A172 (cell line): ENCODE measurements at places on chromosomes 16 and 17.

- no peak for DNase-seq
These were observed 1.8 kb downstream of the ZC3H7A start for GRCh38 chr16:11794996-11795886.

DNA sequence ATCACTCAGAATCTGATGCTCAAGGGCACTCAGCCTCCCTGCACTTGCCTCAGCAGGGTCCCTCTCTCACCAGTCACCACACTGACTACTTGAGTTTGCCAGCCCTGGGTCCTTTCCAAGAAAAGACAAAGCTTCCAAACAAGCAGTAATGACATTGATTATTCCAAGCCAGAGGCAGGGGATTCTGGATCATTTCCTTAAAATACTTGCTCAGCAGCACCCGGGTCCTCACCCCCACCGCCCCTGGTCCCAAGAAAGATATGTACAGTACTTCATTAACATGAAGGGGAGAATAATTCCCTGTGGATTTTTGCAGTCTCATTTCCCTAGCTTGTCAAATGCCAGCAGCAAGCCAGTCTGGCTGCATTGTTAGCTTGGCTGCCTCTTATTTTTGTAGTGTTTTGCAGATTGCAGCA is 83.2 kb upstream of the GNAO1 start:
- DNase-seq: no peak

DNA sequence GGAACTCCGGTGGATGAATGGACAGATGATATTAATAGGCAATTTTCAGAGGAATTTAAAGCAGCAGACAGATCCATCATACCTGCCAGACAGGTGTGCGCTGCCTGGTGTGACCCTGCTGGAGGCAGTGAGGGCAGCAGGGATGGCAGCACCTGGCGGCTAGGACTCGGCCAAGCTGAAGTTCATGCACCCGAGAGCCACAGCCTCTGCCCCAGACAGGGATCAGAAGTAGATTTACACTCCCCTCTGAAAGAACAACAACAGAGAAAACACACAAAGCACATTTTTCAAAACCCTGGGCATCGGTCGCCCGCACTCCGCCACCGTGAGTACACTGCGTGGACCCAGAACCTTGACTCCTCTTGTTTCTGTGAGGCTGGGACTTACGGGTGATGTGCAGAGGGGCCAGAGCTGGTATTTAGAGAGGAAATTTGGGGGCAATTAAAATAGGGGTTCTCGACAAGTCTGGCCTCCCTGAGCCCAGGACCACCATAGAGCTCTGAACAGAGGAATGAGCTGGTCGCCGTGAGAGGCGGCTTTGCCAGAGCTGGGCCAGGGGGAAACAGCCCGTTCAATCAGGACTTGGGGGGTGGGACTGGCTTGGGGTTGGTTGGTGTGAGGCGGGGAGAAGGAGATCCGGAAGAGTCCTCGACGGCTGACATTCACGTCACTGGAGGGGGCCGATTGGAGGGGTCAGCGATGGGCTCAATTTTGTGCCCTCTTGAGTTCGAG is 101.0 kb downstream of the METRNL start:
- no peak for DNase-seq

DNA sequence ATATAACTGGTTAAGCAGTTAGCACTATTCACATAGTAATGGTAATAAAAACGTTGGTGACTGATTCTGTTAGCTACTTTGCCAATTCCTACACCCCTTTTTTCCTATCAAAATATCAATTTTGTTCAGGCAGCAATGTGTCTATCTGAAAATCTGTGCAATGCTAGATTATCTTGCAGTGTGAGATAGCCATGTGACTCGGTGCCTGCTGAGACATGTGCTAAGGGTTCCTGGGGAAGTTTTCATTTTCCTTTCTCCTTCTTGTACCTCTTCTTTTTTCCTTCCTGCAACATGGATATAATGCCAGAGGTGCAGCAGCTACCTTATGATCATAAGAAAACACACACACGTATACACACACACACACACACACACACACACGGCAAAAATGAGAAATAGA is 100.5 kb upstream of the SHISA6 start:
- DNase-seq: no peak

DNA sequence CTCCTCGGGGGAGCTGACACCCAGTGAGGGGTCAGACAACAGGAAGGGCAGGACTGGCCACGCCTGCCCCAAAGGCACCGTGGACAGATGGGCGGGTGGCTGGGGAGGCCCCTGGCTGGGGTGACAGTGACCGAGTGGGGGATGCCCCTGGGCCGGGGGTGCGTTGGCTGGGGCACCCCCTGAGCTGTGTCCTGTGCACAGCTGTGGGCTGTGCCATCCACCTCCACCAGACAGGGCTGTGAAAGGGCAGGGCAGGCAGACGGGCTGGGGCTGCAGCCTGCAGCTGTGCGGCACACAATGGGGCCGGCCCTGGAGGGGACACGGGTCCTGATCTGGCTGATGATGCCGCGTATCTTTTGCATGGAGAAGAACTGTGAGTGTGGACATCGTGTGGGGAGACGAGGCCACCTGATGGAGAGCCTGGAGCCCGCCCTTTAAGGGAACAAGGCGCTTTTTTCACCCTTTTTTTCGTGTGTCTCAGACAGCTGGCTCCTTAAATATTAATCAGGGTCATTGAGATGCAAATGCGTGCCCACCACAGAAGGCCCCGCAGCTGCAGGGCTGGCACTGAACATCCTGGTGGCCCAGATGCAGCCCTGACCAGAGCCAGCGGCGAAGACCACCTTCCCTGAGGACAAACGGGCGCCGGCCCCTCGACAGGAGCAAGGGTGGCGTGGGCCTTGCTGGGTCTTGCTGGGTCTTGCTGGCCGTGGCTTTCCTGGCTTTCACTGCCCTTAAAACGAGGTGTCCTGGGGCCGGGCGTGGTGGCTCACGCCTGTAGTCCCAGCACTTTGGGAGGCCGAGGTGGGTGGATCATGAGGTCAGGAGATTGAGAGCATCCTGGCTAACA is 42.4 kb upstream of the GNG13 start:
- no peak for DNase-seq

DNA sequence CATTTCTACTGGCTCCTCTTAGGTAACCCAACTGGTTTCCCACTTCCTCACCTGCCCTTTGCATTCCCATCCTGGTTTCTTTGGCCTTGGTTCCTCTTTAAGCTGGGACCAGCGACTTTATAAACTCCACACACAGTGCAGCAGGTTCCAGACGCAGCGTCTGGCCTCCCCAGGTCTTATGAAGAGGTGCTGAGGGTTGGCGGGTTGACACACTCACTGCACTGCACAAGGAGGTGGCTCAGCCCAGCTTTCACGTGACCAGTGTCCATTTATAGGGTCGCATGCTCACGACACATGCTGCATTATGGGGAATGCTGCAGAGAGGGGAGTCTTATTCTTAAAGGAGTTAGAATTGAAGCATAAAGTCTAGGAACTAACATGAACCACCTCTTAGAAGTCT is 70.8 kb downstream of the ZFHX3 start:
- DNase-seq: no peak

- no peak for DNase-seq
These were observed 108.1 kb downstream of the STX8 start for GRCh38 chr17:9467518-9467917.

DNA sequence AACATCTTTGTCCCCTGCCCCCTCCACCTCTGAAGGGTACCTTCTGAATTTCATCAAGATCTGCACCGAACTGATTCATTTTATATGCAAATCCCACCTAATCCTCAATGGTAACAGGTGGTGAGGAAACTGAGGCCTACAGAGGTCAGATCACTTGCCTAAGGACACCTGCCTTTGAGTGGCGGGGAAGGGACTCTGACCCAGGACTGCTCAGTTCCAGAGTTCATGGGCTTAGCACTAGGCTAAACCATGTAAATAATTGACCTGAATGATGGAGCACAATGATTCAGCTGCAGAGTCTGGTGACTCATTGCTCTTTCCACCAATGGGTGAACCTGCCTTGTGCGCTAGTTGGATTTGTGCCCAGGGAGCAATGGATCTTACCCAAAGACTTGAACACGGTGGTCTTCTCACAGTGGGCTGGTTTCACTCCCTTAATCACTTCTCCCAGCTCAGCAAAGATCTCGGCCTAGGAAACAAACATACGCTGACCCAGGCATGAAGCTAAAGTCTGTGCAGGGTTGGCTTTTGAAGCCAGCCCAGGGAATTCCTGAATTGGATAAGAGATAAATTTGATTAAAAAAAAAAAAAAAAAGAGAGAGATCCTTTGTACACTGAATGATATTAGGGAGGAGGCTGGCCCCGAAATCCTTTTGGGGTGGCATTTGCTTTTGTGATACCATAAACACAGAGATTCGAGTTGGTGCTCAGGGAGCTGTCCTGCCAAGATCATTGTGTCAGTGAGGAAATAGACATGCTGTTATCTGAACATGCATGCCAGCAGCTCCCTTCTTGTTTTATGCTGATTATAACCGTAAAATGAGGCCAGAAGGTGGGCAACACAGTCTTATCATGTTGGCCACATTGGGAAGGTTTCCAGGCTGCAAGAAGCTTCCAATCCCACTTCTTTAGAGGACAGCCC is 17.0 kb downstream of the CRYM start:
- peak; percentile 88 for DNase-seq

GRCh38 chr16:57834936-57835335 is 32.6 kb upstream of the KIFC3 start:
- peak; percentile 48 for DNase-seq

DNA sequence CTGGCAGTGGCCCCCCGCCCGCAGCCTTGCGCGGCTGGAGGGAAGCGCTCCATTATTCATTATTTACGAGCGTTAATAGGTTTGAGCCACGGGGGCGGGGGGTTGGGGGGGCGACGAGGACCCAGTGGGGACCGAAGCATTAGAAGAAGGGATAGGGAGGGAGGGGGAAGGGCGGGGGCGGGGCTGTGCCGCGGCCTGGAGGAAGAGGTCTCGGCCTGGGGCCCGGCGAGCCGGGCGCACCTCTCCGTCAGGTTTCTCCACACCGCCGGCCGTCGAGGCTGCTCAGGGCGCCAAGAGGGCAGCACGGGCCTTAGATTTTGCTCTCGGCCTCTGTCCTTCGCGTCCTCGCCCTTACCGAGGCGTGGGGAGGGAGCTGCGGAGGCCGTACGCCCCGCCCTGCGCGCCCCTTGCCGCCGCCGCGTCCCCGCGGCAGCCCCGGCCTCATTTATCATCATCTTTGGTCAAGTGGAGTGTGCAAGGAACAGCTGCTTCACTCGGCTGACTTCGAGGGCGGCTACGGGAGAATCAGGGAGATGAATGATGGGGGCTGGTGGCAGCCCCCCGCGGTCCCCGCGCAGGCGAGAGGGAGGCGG is 54.2 kb downstream of the SREBF1 start:
- no peak for DNase-seq

GRCh38 chr16:31354394-31355291 is at the start of gene ITGAX:
Gene ITGAX (plus strand): TSS chr16:31355176. CDS start chr16:31355255, 79 bp downstream.
- peak; percentile 91 for DNase-seq

- DNase-seq: no peak
These were observed 4.7 kb upstream of the LCMT1 start for GRCh38 chr16:25106567-25107465.

DNA sequence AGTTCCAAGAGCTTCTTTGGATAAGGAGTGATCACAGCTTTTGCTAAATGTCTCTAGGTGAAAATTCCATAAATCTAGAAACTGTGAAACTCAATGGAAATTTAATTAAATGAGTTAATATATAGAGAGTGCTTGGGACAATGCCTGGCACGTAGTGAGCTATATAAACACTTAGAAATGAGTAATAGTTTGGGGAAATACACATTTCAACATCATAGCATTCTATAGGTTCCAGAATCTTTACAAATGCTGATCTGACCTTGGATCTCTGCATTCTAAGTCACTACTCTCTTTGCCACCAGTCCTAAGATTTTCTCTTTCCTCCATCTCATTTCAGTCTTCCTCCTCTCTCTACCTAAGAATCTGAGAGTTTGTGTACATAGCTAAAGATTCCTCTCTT is 175.6 kb downstream of the SOX9 start:
- DNase-seq: no peak

DNA sequence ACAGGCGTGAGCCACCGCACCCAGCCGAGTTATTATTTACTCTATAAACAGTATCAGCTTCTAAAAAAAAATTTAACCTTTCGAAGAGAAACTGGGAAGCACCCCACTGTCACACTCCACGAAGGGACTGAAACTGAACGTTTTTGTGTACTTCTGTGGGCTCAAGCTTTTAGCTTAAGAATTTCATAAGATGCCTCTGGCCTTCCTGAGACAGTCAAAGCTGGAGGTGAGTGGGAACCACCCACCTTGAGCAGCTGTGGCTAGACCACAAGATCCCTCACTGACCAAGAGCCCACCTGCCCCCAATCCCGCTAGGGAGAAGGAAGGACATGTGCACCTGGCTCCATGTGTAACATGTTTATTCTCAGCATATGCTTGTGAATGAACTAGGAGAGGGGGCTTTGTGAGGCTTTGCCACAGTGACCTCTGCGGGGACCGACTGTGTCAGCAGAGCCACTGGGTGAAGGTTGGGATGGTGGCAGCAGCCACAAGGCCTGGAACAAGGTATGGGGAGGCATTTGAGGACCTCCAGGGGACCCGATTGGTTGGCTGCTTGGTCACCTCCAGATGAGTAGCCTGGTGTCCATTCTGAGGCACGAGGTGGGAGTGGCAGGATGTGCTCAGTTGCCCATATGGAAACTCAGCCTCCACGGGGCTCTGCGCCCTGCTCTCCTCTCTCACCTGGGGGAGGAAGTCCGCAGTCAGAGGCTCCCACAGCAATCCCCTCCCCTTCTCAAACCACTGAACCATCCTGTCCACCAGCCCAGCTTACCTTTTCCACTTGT is 4.8 kb downstream of the DPEP3 start:
- no peak for DNase-seq

- peak; percentile 98 for DNase-seq
These were observed 14.0 kb downstream of the SRCIN1 start for GRCh38 chr17:38591759-38592241.

GRCh38 chr16:1713933-1714332 is 7.9 kb downstream of the MAPK8IP3 start:
- DNase-seq: no peak

DNA sequence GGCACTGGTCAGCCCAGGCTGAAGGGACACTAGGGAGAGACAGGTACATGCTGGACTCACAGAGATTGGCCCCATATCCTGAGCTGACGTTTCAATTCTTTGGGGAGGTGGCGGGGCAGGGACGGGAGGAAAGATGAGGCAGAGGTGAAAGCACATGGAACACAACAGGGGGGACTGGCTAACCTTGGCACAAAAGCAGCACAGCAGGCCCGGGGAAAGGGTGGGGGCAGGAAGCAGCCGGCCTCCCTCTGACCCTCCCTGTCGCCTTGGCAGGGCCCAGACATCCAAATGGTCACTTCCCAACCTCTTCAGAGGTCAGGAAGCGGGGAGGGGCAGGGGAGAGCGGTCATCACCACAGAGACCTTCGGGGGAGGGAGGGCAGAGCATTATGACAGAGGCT is 6.6 kb downstream of the VAT1 start:
- peak; percentile 48 for DNase-seq

DNA sequence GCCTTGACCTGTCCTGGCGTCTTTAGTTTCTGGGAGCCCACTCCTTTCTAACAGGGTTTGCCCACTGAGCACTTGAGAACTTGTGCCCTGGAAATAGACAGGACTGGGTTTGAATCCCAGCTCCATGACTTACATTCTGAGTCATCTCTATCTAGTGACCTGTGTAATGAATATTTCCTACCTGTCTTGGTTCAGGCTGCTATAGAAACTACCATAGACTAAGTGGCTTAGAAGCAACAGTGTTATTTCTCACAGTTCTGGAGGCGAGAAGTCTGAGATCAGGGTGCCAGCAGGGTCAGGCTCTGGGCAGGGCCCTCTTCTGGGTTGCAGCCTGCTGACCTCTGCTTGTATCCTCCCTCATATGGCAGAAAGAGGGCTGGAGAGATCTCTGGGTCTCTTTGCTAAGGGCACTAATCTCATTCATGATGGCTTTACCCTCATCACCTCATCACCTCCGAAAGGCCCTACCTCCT is 110.7 kb upstream of the DHX40 start:
- no peak for DNase-seq
